ENCODE measurements at places on chromosomes 16 and 17.
A peak's percentile ranks its signal among the peaks of the same experiment; 100 is the strongest.

- no peak for DNase-seq
Observed at GRCh38 chr17:9991796-9992195, 86.7 kb upstream of the RCVRN start.

DNA sequence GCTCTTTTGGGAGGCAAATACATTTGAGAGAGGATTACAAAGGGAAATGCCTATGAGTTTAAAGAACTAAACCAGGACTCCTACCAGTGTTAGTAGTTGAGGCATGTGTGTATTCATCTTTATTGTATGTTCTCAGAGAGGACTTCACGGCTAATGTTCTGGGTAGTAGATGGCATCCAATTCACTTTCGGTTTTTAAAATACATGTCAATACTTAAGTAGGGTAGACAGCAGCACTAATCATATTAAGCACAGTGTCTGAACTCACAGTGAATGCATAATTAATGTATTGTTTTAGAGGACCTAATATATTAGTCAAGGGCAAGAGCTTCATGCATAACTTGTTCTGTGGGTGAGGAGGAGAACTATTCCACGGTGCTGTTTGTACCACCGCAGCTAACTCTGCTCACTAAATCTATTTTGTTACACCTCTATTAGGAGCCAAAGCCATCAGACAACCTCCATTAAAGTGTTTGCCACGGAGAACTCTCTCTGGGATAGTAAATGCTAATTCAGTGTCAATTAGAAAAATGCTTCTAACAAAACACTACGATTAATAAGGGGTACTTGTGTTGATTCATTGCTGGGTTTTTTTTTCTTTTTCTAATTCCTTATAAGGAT, 56.3 kb downstream of the COX10 start:
- no peak for DNase-seq

DNA sequence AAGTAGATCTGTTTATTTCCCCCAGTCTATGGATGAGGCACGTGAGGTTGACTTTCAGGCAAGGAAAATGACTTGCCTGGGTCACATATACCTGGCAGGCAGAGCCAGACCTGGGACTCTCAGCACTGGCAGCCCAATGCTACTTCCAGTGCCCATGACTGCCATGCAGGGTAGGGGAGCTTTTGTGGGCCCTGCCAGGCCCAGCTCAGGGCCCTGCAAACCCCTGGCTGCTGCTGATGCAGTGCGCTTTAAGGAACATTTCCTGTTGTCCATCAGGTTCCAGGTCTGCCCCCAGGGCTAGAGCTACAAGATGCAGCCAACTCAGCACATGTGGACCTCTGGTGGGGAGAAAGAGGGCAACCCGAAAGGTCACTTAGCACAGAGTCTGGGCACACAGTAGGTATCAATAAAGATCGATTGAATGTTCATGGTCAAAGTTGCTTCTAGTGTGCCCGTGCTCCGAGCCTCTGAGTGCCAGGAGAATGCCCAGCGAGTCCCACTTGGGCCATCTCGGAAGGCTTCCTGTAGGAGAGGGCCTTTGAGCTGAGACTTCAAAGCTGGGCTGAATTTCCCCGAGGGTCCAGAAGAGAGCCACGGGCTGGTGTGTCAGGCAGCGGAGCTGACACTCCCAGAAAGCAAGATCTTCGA, 513 bp upstream of the TBX21 start:
- no peak for DNase-seq

DNA sequence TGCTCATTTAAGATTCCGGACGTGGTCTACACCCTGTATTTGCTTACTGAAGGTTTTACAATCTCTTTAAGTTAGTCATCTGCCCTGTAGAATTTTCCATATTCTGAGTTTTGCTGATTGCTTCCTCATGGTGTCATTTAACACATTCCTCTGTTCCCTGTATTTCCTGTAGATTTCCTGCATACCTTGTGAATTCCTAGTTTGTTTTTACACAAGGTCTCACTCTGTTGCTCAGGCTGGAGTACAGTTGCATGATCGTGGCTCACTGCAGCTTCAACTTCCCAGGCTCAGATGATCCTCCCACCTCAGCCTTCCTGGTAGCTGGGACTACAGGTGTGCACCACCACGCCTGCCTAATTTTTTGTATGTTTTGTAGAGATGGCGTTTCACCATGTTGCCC, 66.8 kb downstream of the CMIP start:
- DNase-seq, result no peak

DNA sequence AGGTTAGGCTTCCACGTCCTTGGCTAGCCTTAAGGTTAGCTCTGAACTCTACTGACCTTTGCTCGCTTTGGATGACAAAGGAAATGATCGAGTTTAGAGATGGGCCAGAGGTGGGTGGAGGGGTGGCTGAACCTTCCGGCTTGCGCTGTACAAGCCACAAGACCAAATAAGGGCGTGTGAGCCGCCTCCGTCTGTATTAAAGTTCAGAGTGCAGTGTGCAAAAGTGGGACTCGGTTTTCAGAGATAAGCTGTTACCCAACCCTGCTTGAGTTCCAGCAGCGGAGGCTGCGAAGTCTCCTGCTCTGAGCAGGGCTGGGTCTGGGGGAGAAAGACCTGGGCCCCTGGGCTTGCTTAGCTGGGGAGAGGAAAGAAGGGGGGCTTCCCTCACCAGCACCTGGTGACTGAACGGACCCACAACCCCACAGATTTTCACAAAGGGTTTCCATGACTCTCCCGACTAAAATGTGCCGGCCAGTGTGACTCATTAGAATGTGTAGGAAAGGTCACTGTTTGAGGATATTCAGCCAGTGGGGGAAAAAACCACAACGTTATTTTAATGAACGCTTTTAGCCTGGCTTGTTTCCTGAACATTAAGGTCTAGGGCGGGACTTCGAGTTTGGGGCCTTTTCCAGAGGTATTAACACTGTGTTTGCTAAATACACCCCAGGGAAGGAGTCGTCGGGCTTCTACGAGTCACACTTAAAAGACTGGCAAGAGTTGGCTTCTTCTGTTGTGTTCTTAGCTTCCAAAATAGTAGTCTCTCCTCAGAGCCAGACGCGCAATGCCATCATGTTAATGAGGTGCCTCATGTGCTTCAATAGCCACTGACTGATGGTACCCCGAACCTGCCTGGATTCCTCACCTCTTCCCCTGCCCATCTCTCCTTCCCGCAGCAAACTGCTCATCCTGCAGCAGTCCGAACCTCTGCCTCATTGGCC, 67.0 kb downstream of the CENPV start:
- DNase-seq, result peak; percentile 83

- peak; percentile 78 for DNase-seq
Observed at GRCh38 chr17:77400445-77400870, 259.7 kb downstream of the SEC14L1 start.

GRCh38 chr16:56988948-56989945, at the start of gene NLRC5:
NLRC5 (plus strand) TSS chr16:56989557; CDS start chr16:57020713, 31,156 bp downstream.
- DNase-seq, result peak; percentile 92

GRCh38 chr17:31792007-31792585, 66.9 kb downstream of the COPRS start:
- DNase-seq, result no peak

DNA sequence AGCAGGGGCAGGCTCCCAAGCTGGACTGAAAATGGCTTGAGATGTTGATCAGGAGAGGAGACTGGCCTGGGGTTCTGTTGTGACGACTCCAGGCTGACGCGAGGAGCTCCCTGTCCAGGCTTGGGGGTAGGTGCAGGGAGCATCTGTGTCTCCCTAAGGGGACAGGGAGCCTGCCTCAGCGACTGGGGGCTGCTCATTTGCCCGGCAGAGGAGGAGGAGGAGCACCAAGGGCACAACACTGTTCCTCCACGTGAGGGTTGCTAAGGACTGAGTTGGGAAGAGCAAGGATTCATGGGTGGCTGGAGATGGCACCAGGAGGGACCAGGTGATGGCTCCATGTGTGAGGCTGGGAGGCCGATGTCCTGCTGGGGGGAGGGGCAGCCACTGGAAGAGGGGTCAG, 53.3 kb downstream of the USP22 start:
- DNase-seq, result no peak

- no peak for DNase-seq
Observed at GRCh38 chr17:73985466-73986015, 217.9 kb upstream of the RPL38 start.

GRCh38 chr16:21172650-21173049, 14.2 kb downstream of the LDAF1 start:
- no peak for DNase-seq

GRCh38 chr17:10172241-10172741, 26.1 kb downstream of the GAS7 start:
- DNase-seq, result no peak

- no peak for DNase-seq
Observed at GRCh38 chr17:80673152-80673920, 128.7 kb downstream of the RPTOR start.

- DNase-seq, result no peak
Observed at GRCh38 chr16:10497132-10498101, 83.0 kb downstream of the EMP2 start.

GRCh38 chr16:72961115-72961832, 86.7 kb downstream of the ZFHX3 start:
- no peak for DNase-seq

GRCh38 chr17:80794281-80795089, 197.2 kb upstream of the CHMP6 start:
- no peak for DNase-seq

GRCh38 chr17:42531455-42532354, 4.3 kb upstream of the NAGLU start:
- peak; percentile 64 for DNase-seq

DNA sequence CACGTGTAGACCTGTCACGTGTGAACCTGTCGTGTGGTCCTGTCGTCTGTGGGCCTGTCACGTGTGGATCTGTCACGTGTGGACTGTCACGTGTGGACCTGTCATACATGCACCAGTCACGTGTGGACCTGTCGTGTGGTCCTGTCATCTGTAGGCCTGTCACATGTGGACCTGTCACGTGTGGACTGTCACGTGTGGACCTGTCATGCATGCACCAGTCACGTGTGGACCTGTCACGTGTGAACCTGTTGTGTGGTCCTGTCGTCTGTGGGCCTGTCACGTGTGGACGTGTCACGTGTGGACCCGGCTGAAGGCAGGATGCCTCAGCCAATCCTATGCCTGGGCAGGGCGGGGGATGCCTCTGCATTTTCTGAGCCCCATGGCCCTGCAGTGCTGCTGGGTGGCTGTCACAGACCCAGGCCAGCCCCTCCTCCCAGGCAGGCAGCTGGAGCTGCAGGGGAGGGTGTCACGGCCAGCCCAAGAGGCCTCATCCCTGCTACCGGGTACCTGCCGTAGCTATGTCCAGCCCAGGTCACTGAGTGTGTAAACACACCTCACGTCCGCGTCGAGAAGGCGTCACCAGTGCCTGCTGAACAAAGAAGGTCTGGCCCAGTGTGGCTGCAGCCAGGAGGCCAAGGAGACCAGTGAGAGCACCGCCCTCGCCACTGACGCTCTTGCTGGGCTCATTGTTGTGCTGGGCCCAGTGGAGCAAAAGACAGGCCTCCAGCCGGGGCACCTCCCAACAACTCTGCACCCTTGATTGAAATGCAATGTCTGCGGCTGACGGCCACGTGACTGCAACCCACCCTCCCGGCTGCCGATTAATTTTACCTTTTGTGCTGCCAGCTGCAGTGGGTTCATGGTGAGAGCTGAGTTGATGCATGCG, 18.6 kb upstream of the ACSF3 start:
- DNase-seq, result no peak
